ENCODE measurements at places on chromosomes 7 and 10. TPM values are rescaled to one million over a fixed set of nuclear protein-coding genes. Genes with fewer than 3 reads are reported as not detected.

DNA sequence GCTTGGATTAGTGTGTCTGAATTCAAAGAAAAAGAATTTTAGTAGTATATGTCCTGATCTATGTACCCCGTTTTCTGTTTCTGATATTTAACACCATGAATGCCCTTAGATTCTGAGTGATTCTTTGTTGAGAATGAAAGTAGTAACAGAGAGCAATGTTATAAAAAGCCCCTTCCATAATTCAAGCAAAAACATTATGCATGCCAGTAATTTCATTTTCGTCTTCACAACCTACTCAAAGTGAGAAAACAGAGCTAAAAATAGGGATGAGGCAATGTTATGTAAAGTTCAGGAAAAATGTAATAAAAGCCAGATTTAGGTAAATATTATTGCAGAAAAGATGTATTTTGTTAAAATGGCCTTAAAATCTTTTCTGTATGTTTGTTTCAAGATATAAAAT, 28.1 kb downstream of the PTPRZ1 start:
- H3K27ac ChIP-seq: no peak overlapping the region
- no peak for DNase-seq
- no peaks in the 10 kb centered on the region for H3K36me3 ChIP-seq
- no peak overlapping the region for H3K4me3 ChIP-seq
- no peaks in the 10 kb centered on the region for H3K4me1 ChIP-seq

DNA sequence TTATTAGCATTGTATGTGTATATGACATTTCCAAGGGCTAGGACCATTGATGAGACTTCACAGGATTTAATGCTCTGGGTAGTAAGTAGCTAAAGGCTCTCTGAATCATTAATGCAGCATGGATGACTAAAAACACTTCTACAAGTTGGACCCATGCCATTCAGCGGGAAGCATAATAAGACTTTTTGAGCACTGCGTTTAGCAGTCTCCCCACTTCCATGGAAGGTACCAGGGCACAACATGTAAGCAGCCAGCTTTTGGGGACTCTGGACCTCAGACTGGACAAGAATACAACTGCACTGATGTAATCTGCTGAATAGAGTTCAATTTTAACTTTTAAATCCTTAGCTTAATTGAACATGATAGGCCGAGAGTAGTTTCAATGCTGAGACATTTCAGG, 191.7 kb upstream of the IMMP2L start:
- no peaks in the 10 kb centered on the region for H3K36me3 ChIP-seq
- H3K27me3 ChIP-seq: no peaks in the 10 kb centered on the region
- H3K4me1 ChIP-seq: no peaks in the 10 kb centered on the region

DNA sequence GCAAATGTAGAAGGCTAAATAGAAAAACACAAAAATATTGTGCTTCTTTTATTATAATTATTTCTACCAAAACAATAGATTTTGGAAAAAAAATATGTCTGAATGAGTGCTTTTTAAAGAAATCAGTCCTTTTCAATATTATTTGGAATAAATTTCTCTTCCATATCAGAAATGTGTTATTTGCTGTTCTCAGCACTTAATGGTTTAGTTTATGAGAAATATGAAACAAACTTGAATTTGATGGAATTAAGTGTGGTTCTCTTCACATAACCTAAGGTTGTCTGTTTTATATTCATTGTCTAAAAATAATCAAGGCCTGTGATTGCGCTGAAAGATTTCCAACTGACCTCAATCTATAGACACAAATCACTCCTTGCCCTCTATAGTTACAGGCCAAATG, 203.0 kb downstream of the COBL start:
- H3K27me3 ChIP-seq: no peaks in the 10 kb centered on the region
- no peak overlapping the region for H3K27ac ChIP-seq
- H3K4me3 ChIP-seq: no peak overlapping the region

- H3K36me3 ChIP-seq: no peaks in the 10 kb centered on the region
- no peak overlapping the region for H3K4me3 ChIP-seq
- H3K27ac ChIP-seq: no peak overlapping the region
- H3K27me3 ChIP-seq: peaks cover 5% of the 10 kb centered on the region
- no peaks in the 10 kb centered on the region for H3K4me1 ChIP-seq
These were observed 506.9 kb downstream of the RPS24 start for GRCh38 chr10:78540355-78541076.

- H3K36me3 ChIP-seq: no peaks in the 10 kb centered on the region
- DNase-seq: no peak
- no peak overlapping the region for H3K4me3 ChIP-seq
- H3K27ac ChIP-seq: no peak overlapping the region
- H3K4me1 ChIP-seq: no peaks in the 10 kb centered on the region
- H3K27me3 ChIP-seq: no peaks in the 10 kb centered on the region
These were observed 245.8 kb downstream of the CDK14 start for GRCh38 chr7:90841759-90842429.

- H3K36me3 ChIP-seq: no peaks in the 10 kb centered on the region
- H3K4me1 ChIP-seq: no peaks in the 10 kb centered on the region
- no peak for DNase-seq
- no peaks in the 10 kb centered on the region for H3K27me3 ChIP-seq
These were observed 189.6 kb downstream of the TMEM178B start for GRCh38 chr7:141263508-141263907.

DNA sequence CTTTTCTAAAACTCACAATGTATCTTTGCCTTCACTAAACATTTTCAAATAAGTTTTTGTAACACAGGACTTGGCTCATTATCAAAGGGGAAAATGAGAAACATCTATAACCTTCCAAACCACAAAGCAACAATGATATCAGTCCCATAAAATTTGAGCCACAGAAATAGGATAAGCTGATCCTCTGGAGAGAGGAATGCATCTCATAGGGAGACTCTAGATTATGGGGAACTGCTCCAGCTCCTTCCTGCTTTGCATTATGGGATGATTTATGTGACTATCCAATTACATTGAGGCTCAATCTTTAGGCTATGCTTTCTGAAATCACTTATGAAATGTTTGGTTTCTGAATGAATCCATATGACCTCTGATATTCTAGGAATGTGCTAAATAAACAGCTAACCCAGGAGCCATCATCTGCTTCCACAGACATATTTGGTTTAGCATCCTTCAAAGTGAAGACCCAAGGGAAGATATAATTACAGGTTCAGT, 70.4 kb downstream of the CUBN start:
- no peak overlapping the region for H3K4me3 ChIP-seq
- no peak for DNase-seq
- no peaks in the 10 kb centered on the region for H3K4me1 ChIP-seq
- H3K27me3 ChIP-seq: no peaks in the 10 kb centered on the region
- no peak overlapping the region for H3K27ac ChIP-seq

DNA sequence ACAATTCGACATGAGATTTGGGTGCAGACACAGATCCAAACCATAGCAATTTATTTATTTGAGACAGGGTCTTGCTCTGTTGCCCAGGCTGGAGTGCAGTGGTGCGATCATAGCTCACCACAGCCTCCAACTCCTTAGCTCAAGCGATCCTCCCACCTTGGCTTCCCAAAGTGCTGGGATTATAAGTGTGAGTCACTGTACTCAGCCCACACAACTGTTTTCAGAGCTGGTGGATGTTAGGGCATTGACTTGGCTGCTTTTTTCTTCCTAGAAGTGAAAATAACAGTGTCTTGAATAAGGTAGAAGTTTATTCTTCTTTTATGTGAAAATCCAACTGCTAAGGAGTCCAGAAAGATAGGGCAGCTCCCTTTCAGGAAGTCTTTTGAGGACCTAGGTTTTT, 132.1 kb downstream of the CCDC3 start:
- no peaks in the 10 kb centered on the region for H3K36me3 ChIP-seq
- H3K27ac ChIP-seq: no peak overlapping the region
- no peak overlapping the region for H3K4me3 ChIP-seq

DNA sequence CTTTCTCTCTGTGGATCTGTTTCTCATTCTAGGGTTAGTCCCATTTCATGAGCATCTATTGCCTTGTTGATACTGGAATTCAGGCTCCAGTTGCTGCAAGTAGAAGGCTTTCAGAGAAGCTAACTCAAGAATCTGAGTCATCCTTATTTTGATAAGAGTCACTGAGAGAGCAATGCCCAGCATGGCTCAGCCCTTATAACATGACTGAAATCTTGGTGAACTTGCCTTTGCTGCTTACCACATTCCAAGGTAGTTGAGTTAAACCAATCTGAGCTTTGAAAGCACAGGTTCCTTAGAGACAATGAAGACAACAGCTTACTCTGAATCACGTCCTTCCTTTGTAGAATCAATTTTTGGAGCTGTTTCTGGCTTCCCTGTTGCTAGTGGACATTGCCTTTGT, 53.6 kb upstream of the CHCHD3 start:
- H3K4me3 ChIP-seq: no peak overlapping the region
- H3K4me1 ChIP-seq: no peaks in the 10 kb centered on the region
- no peaks in the 10 kb centered on the region for H3K36me3 ChIP-seq
- no peak for DNase-seq
- H3K27ac ChIP-seq: no peak overlapping the region
- no peaks in the 10 kb centered on the region for H3K27me3 ChIP-seq

GRCh38 chr10:119161680-119162451, 3.6 kb downstream of the SFXN4 start:
- no peak overlapping the region for H3K27ac ChIP-seq
- H3K36me3 ChIP-seq: peaks cover 7% of the 10 kb centered on the region
- peaks cover 20% of the 10 kb centered on the region for H3K4me1 ChIP-seq
- DNase-seq: no peak
- no peak overlapping the region for H3K4me3 ChIP-seq

DNA sequence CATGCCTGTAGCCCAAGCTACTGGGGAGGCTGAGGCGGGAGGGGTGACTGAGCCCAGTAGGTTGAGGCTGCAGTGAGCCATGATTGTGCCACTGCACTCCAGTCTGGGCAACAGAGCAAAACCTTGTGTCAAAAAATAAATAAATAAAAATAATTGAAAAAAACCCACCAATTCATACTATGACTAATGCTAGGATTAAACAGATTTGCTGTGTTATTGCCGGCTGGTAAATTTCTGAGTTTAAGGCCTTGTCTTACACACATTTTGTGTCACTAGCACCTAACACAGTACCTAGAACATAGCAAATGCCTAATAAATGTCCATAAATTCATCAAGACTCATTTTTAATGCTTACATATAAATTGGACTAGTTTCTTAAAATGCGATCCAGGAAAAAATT, 8.7 kb downstream of the ESYT2 start:
- peak overlapping the region; percentile 51 for H3K27ac ChIP-seq
- no peak overlapping the region for H3K4me3 ChIP-seq
- H3K4me1 ChIP-seq: peaks cover 95% of the 10 kb centered on the region
- DNase-seq: no peak

- no peak overlapping the region for H3K4me3 ChIP-seq
- no peak for DNase-seq
- H3K27me3 ChIP-seq: no peaks in the 10 kb centered on the region
- peaks cover 65% of the 10 kb centered on the region for H3K36me3 ChIP-seq
These were observed 131.2 kb downstream of the SMURF1 start for GRCh38 chr7:99012722-99013121.

GRCh38 chr7:74012842-74013249, 15.1 kb upstream of the ELN start:
- H3K4me1 ChIP-seq: no peaks in the 10 kb centered on the region
- no peak overlapping the region for H3K4me3 ChIP-seq
- H3K36me3 ChIP-seq: no peaks in the 10 kb centered on the region
- no peak overlapping the region for H3K27ac ChIP-seq
- H3K27me3 ChIP-seq: no peaks in the 10 kb centered on the region

DNA sequence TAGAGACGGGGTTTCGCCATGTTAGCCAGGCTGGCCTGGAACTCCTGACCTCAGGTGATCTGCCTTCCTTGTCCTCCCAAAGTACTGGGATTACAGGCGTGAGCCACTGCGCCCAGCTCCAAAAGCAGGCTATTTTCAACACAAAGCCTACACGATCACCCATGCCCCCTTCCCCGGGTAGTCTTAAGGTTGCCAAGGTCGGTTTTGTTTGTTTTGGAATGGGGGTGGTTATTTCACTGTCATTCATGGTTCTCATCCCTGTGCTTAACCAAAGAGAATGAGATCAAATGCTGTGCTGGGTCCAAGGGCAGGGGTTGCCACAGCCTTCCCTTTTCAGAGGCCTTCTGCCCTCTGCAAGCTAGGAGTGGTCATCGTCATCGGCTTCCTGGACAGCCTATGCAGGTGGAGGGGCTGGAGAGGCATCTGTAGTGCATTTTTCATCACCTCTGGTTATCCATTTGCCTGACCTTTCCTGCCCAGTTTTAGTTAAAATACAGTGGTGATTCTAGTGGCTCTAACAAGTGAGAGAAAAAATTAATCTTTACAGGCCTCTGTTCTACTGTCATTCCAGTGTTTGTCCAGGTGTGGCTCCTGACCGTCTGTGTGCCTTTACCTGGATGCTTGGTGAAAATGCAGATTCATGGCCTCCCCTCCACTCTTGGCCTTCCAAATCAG, 11.4 kb downstream of the BLVRA start:
- no peaks in the 10 kb centered on the region for H3K4me1 ChIP-seq
- H3K36me3 ChIP-seq: peaks cover 12% of the 10 kb centered on the region
- H3K27ac ChIP-seq: no peak overlapping the region
- DNase-seq: no peak
- no peaks in the 10 kb centered on the region for H3K27me3 ChIP-seq
- H3K4me3 ChIP-seq: no peak overlapping the region

DNA sequence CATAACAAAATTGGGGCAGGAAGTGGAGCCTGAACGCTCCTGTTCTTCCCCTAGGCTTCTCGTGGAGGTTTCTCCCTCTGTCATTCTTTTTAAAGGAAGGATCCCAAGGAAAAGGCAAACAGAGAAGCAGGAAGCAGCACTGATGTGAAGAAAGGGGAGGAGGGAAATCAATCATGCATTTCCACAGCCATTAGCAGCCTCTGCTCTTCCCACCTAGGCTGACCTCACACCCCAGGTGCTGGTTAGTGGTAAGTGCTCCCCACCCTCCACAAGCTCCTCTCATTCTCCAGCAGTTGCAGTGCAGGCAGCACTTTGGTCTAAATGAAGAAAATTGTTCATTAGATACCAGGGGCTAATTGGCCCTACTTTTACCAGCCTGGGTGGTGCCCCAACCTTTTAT, 2.6 kb downstream of the CRHR2 start:
- DNase-seq: no peak
- peaks cover 14% of the 10 kb centered on the region for H3K4me1 ChIP-seq
- no peak overlapping the region for H3K4me3 ChIP-seq
- no peak overlapping the region for H3K27ac ChIP-seq

DNA sequence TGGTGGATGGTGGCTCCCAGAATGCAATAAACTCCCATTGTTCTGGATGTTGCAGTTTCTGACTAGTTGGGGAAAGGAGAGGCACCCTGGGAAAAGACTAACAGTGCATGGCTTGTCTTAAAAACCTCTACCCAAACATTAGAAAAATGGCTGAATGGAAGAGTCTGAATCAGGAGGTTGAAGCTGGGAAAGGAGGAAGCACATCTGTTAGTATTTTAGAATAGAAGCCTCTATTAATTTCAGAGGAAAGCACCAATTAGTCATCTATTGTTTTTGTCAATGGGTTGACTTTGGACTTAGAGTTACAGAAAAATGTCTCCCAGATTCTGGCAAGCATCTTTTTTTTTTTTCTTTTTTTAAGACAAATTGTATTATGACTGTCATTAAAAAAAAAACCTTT, 56.1 kb upstream of the ELMO1 start:
- no peak for DNase-seq
- H3K27me3 ChIP-seq: no peaks in the 10 kb centered on the region
- H3K4me3 ChIP-seq: no peak overlapping the region
- no peaks in the 10 kb centered on the region for H3K36me3 ChIP-seq
- no peak overlapping the region for H3K27ac ChIP-seq

The TMEM196 gene
- polyA plus RNA-seq: not detected

The AKR1C8 gene
- polyA plus RNA-seq: not detected

The ZNF365 gene
- polyA plus RNA-seq: 4.9 TPM

The ARHGEF5 gene
- polyA plus RNA-seq: not detected

The LIPK gene
- not detected for polyA plus RNA-seq

The ENTPD1 gene
- polyA plus RNA-seq: 1.6 TPM

The PLEKHS1 gene
- not detected for polyA plus RNA-seq

Data from CD4-positive, alpha-beta memory T cell (primary cell).